ENCODE measurements at places on chromosomes 7 and 10.

DNA sequence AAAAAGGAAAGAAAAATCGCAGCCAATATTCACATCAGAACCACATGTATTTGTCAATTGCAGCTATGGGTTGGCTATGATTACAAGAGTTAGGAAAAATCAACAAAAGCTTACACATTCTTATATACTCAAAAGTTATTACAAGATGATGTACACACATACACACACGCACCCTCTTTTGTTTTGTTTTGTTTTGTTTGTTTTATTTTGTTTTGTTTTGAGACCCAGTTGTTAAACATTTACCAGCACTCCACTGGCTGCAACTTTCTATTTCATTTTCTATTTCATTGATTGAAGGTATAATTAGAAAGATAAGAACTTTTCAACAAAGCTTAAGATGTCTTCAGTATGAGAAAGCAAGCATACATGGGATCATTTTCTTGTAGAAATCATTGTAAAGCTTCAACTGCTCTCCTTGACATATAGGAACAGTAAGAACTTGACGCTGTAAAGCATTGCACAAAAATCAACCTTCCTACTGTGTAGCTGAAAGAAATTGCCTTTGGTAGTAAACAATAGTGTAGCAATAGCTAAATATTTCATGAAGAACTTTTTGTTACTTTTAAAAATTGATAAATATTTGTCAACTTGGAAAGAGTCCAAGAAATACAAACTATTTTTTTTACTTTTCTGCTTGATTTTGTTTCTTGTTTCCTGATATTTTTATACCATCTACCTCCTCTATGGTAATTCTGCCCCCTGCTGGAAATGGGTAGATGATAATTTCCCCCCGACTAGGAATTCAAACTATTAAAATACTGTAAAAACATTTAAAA lies 205.9 kb downstream of the MBL2 start:
- no peak for DNase-seq

- no peak for DNase-seq
Observed at GRCh38 chr7:42426163-42426562, 189.2 kb upstream of the GLI3 start.

- DNase-seq, result no peak
Observed at GRCh38 chr7:110704225-110704624, 386.7 kb upstream of the LRRN3 start.

- DNase-seq, result no peak
Observed at GRCh38 chr7:11895337-11895736, 63.3 kb upstream of the THSD7A start.

DNA sequence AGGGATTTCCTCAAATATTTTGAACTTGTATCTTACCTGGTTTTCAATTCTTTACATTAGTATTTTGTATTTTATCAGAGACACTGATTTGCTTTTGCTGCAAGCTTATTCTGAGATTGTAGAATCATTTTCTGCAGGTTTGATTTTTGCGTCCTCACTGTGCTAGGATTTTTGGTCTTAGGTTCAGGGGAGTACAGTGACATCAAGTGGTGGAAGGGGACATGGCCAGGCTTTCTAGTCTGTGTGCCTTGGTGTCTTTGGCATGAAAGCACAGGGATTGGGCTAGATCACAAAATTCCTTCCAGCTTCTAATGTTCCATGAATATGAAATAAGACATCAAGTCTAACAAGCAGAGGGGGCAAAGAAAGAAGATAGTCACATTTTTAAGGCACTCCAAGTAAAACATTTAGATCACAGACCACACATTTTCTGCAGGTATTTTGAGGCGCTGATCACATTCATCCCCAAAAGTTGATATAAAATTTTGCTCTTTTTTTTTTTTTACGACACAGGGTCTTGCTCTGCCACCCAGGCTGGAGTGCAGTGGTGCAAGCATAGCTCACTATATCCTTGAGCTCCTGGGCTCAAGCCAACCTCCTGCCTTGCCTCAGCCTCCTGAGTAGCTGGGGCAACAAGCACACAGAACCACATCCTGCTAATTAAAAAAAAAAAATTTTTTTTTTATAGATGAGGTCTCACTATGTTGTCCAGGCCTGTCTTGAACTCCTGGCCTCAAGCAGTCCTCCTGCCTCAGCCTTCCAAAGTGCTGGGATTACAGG lies 124.4 kb downstream of the PON1 start:
- DNase-seq, result no peak

DNA sequence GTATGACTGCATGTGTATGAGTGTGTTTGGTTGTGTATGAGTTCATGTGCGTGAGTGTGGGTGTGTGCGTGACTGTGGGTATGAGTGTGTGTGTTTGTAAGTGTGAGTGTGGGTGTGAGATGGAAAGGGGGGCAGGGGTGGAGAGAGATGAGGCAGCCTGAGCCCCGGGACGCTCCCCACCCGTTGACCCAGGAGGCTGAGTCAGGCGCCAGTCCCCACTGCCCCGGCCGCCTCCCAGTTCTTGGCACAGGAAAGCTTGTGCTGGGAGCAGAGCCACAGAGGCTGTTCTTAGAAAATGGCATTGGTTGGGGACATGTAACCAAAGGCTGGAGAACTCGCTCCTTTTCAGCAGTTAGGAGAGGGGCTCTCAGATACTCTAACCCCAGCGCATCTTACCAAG lies 27.8 kb upstream of the NUB1 start:
- DNase-seq, result no peak

- no peak for DNase-seq
Observed at GRCh38 chr10:92111336-92111939, 179.4 kb downstream of the CPEB3 start.

GRCh38 chr10:107616463-107617410 lies 452.2 kb upstream of the SORCS1 start:
- DNase-seq, result no peak

DNA sequence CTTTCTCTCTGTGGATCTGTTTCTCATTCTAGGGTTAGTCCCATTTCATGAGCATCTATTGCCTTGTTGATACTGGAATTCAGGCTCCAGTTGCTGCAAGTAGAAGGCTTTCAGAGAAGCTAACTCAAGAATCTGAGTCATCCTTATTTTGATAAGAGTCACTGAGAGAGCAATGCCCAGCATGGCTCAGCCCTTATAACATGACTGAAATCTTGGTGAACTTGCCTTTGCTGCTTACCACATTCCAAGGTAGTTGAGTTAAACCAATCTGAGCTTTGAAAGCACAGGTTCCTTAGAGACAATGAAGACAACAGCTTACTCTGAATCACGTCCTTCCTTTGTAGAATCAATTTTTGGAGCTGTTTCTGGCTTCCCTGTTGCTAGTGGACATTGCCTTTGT lies 53.6 kb upstream of the CHCHD3 start:
- DNase-seq, result no peak

- DNase-seq, result no peak
Observed at GRCh38 chr10:46053534-46054434, 7.7 kb upstream of the MSMB start.

- no peak for DNase-seq
Observed at GRCh38 chr10:90665905-90666662, 191.8 kb downstream of the HTR7 start.

DNA sequence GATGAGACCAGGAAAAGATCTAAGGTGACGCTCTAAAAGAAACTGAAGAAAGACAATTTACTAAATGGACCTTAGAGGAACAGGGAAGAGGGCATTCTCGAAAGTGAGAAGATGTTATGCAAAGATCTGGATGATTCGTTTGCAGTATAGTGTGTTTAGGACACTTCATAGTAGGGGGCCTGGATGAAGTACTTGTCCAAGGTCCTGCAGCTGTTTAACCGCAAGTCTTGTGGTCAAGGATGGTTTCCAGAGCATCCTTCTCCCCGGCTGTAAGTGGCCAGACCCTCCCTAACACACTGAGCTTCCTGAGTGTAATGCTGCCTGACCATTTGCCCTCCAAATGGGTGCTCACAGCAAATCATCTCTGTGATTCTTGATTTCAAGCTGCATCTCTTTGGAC lies 101.6 kb downstream of the XPNPEP1 start:
- no peak for DNase-seq

DNA sequence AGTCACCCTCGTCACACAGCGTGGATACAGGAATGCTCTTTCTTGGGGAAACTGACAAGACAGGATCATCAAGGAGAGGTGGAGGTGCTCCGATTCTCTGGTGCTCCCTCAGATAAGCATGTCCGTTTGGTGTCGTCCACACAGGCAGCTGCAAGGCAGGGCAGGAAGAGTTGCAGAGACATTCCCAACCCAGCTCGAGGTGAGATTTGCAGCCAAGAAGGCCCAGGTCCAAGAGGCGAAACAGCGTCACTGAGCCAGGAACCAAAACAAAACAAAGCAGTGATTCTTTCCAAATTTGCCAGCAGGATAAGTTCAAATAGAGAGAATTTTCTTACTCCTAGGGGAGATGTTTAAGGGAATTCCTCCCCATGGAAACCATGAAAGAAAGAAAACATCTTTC lies 386.5 kb upstream of the PFKP start:
- DNase-seq, result no peak

DNA sequence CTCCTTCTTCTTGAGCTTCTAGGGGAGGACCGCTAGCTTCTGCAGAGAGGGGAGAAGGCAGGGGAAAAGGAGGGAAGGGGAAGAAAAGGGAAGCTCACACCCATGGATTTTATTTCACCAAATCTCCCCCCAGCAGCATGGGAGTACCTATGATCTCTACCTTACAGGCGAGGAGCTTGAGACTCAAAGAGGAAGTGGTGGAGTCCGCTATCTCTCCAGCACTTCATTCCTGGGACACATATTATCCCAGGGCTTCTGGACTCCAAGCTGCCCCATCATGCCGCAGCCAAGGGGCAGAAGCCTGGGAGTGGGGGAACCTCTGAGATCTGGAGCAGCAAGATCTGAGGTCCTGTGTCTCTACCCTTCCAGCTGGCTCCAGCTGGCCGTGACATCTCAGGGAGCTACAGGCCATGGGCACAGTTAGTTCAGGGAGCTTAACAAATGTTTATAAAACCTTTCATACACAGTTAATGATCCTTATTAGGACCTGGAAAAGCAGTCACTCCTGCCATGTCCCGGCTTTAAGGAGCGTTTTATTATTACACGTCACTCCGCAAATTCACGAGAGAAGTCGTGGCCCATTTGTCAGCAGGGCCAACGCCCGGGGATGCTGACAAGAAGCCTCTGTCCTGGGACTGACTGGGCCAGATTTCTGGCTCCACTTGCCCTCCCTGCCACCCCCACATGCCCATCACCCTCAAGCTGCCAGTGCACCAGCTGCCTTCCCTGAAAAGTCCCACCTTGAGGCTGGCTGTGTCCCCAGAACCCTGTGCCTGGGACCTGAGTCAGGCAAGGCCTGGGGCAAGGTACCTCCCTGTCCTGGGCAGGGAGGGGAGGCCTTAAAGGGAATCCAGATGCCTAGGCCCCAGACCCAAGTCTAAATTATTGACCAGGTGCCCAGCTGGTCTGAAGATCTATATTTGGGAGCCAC lies 132.1 kb upstream of the ZMIZ1 start:
- no peak for DNase-seq

DNA sequence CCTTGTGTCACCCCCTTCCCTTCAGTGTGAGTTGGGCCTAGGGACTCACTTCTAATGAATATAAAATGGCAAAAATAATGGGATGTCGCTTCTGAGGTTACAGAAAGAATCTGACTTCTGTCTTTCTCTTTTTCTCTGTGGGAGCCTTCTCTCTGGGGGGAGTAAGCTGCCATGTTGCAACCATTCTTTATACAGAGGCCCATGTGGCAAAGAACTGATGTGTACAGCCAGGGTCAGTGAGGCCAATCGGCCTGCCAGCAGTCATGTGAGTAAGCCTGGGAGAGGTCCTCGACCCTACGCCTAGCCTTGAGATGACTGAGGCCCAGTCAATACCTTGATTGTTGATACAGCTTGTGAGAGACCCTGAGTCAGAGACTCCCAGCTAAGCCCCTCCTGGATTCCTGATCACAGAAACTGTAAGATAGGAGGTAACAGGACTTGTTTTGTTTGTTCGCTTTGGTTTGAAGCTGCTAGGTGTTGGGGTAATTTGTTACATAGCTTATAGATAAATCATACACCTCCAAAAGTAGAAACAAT lies 1.7 kb downstream of the TCAF1 start:
- DNase-seq, result no peak

- DNase-seq, result no peak
Observed at GRCh38 chr10:121680879-121681655, 82.8 kb upstream of the FGFR2 start.

- no peak for DNase-seq
Observed at GRCh38 chr7:29843093-29843492, 36.8 kb downstream of the WIPF3 start.

DNA sequence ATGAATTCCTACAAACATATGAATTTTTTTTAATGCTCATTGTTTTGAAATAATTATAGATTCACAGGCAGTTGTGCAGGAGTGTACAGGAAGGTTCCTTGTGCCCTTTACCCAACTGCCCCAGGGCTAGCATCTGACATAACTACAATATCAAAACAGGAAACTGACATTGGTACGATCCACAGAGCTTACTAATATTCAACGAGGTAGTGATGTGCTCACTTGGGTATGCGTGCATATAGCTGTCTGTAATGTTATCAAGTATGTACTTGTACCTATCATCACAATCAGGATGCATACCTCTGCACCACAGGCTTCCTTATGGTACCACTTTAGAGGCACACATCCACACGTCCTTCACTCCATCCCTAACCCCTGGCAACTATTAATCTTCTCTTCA lies 68.3 kb downstream of the BMS1 start:
- no peak for DNase-seq

GRCh38 chr7:45937301-45937700 lies 16.2 kb upstream of the IGFBP3 start:
- no peak for DNase-seq

GRCh38 chr10:29130190-29130673 lies 158.6 kb upstream of the LYZL1 start:
- DNase-seq, result no peak

- no peak for DNase-seq
Observed at GRCh38 chr10:46992803-46993561, 81.8 kb downstream of the PTPN20 start.

DNA sequence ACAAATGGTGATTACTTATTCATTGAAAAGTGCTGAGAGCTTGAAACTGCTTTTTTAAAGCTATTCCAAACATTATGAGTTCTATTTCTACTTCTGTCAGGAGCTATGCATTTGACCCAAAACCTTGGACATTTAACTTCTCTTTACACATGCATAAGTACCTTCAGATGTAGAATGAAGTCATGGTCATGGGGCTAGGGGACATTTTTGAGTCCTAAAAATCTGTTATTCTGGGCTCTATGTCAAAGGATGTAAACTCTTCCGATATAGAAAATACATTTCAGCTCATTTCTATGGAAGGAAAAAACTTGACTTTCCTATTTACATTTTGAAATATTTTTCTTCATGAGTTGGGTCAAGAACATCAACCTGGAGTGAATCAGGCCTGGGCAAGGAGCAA lies 179.5 kb upstream of the CXCL12 start:
- DNase-seq, result no peak

GRCh38 chr10:133110133-133110532 lies 22.4 kb downstream of the ADGRA1 start:
- DNase-seq, result no peak

GRCh38 chr7:93414574-93414973 lies 159.9 kb downstream of the CALCR start:
- DNase-seq, result no peak

DNA sequence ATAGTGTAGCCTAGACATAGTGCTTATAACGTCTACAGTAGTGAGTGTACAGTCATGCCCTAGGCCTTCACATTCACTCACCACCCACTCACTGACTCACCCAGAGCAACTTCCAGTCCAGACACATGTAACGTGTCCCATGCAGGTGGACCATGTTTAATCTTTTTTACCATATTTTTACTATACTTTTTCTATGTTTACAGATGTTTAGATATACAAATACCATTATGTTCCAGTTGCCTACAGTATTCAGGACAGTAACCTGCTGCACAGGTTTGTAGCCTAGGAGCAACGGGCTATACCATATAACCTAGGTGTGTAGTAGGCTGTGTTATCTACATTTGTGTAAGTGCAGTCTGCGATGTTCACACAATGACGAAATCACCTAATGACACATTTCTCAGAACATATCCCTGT lies 11.0 kb downstream of the MPP7 start:
- peak; percentile 65 for DNase-seq

Data from stimulated activated CD8-positive, alpha-beta memory T cell treated with anti-CD3 and anti-CD28 coated beads, Interleukin-7, amount 100 ng/mL, for 48 hours (primary cell).